Fibroblast of lung (primary cell): ENCODE measurements at places on chromosomes 13 and 19.

DNA sequence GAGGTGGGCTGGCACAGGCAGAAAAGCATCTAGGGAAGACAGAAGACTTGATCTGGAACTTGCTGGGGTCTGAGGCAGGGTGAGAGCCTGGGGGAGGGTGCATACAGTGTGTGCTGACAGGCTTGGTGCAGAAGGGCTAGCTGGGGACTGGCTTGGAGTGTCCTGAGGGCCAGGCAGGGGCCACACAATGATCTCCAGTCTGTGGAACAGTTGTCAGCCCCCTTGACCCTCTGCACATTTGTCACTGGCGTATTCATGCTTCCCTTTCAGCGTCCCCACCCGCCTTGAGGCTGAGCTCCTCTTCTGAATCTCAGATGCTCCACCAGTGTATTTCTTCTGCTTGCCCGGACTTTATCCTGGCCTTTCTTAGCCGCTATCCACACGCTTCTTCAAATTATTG lies 2.8 kb upstream of the MICU2 start:
- no peaks in the 10 kb centered on the region for H3K27me3 ChIP-seq
- DNase-seq, result no peak
- H3K4me3 ChIP-seq, result no peak overlapping the region

DNA sequence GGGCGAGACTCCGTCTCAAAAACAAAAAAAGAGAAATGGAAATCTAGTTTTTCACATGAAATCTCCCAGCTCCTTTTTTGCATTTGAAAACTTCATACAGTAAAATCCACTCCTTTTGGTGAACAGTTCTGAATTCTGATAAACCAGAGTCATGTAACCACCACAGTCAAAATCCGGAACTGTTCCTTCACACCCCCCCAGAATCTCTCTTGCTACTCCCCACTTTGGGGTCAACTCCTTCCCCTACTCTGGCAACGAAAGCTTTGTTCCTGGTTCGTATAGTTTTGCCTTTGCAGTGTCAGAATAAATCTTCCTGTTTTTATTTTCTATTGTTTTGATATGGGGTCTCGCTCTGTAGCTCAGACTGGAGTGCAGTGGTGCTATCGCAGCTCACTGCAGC lies 23.7 kb downstream of the RCN3 start:
- H3K4me1 ChIP-seq, result peaks cover 3% of the 10 kb centered on the region
- H3K36me3 ChIP-seq, result peaks cover 10% of the 10 kb centered on the region
- no peaks in the 10 kb centered on the region for H3K27me3 ChIP-seq
- no peak overlapping the region for H3K27ac ChIP-seq
- no peak overlapping the region for H3K4me3 ChIP-seq
- DNase-seq, result no peak

DNA sequence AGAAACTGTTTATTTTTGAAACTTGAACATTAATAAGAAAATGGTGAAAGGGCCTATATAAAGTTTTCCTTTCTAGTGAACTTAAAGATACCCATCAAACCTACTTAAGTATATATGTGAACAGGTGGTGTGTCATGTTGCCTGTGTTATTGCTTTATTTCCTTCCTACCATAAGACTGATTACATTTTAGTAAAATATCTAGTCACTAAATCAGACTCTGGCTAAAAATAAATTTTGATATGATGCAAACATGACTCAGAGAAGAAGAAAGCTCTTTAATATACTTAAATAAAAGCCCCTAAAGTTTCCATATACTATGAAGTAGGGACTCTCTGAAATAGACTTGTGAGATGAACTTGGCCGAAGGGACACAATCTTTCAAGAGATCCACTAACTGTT lies 35.1 kb upstream of the FBXL3 start:
- peaks cover 4% of the 10 kb centered on the region for H3K36me3 ChIP-seq
- peaks cover 2% of the 10 kb centered on the region for H3K4me1 ChIP-seq
- peak; percentile 31 for DNase-seq
- no peaks in the 10 kb centered on the region for H3K27me3 ChIP-seq

DNA sequence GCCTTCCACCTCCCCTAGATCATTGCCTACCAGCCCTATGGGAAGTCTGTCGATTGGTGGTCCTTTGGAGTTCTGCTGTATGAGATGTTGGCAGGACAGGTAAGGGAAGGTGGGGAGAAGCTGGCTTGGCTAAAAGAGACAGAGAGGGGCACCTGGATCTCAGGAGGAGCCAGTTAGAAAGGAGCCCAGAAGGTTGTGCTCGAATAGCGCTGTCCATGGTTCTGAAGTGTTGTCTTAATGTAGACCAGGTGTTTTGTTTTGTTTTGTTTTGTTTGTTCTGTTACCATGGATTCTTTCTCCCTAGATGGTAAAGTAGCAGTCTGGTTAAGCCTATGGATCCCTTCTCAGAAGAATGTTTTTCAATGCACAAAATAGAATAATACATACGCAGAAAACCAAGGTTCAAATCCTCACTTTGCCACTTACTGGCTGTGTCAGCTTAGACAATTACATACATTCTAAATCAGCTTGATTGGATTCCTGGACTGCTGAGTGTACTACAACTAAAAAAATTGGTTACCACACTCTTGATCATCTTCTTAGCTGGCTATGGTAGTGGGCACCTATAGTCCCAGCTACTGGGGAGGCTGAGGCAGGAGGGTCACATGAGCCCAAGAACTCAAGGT lies 5.9 kb upstream of the CACNG7 start:
- no peaks in the 10 kb centered on the region for H3K36me3 ChIP-seq
- peaks cover 5% of the 10 kb centered on the region for H3K27me3 ChIP-seq
- H3K27ac ChIP-seq, result no peak overlapping the region
- no peaks in the 10 kb centered on the region for H3K4me1 ChIP-seq
- peak; percentile 27 for DNase-seq
- no peak overlapping the region for H3K4me3 ChIP-seq

- H3K36me3 ChIP-seq, result peaks cover 15% of the 10 kb centered on the region
- H3K4me1 ChIP-seq, result peaks cover 46% of the 10 kb centered on the region
- peak; percentile 55 for DNase-seq
- peak overlapping the region; percentile 84 for H3K27ac ChIP-seq
- H3K4me3 ChIP-seq, result no peak overlapping the region
These were observed 110.9 kb downstream of the KL start for GRCh38 chr13:33127009-33127551.

DNA sequence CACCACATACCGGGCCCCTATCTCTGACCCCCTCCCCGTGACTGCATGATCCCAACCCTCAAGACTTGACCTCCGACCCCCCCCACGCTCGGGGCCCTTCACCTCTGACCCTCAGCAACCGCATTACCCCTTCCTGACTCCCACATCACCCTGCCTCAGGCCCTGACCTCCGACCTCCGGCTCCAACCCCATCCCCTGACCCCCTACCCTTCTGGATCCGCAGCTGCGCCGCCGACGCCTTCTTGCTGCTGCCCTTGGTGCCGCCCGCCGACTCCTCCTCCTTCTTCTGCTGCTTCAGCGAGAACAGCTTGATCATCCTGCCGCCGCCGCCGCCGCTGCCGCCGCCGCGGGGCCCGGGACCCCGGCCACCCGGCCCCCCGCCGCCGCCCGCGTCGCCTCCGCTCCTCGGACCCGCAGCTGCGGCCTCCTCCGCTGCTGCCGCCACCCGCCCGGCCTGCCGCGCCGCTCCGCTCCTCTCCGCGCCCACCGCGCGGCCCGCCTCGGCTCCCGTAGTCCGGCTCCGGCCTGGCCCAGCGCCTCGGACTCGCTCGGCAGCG lies at the start of gene UBE2M:
Gene UBE2M (minus strand): TSS at position 546 of the 557 bp plus-strand sequence. CDS start 230 bp downstream, at position 316.
- peaks cover 10% of the 10 kb centered on the region for H3K36me3 ChIP-seq
- no peaks in the 10 kb centered on the region for H3K27me3 ChIP-seq

DNA sequence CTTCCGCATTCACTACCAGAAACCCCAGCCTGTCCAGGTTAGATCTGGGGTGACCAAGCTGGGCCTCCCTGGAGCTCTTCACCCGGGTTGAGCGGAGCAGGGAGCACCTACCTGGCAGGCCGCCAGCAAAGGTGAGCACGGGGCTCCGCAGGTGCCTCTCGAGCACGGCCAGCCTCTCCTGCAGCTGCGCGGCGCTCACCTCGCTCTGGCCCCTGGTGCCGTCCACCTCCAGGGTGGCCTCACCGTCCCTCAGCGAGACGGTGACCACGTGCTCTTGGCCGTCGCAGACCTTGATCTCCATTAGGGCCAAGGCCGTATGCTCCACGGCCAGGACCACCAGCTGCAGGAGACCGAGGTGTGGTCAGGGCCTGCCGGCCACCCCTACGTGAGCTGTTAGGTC lies 42.0 kb downstream of the GAS6 start:
- no peak for DNase-seq
- H3K4me3 ChIP-seq, result no peak overlapping the region
- peaks cover 32% of the 10 kb centered on the region for H3K4me1 ChIP-seq
- peak overlapping the region; percentile 79 for H3K27ac ChIP-seq
- H3K36me3 ChIP-seq, result peaks cover 49% of the 10 kb centered on the region

DNA sequence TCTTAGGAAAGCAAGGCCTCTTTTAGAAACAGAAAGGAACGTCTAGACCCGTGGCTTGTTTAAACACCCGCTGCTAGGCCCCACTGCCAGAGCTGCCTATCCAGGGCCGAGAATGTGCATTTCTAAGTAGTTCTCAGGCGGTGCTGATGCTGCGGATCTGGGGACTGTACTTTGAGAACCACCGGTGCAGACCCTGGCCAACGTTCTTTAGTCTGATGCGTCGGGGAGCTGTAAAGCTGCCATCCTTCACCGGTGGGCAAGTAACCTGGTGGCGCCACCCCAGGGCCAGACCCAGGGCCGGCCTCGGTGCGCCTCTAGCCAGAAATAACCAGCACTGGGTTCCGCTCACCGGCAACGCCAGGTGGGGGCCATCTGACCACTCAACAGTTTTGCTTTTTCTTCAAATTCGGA lies 47.1 kb downstream of the TGDS start:
- H3K27ac ChIP-seq, result peak overlapping the region; percentile 75
- peak overlapping the region; percentile 78 for H3K4me3 ChIP-seq
- DNase-seq, result peak; percentile 57
- no peaks in the 10 kb centered on the region for H3K4me1 ChIP-seq
- no peaks in the 10 kb centered on the region for H3K27me3 ChIP-seq

DNA sequence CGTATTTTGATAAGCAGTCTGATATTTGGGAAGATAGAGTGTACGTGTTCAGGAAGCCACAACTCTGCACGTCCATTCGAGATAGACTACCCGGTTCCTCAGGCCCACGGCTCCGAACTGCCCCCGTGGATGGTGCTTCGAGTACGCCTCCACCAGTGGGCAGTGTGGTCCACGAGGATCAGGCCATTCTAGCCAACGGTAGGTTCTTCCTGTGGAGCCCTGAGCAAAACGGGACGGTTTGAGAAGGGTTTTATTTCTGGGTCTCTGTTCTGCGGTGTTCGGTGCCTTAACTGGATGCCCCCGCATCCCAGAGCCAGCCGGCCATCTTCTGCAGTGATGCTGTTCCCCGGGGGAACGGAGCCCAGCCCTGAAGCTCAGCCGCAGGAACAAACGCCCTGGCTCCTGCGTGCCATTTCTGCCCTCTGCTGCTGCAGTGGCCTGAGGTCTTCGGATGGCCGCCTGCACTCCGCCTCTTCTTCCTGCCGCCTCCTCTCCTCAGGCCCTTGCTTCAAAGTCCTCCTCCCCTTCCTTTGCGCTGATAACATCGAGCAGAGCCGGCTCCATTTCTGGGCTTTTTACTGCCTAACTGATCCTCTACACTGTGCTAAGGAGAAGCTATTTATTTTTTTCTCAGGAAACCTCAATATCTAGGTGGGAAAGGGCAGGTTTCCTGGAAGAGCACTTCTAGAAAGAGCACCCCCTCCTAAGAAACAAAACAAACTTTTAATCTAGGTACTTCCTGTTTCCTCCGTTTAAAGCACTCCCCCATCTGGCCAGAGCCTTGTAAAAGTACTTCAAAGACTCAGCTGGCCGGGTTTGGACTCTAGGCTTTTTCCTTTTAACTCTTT lies 36.2 kb upstream of the SLC46A3 start:
- no peak for DNase-seq
- H3K36me3 ChIP-seq, result no peaks in the 10 kb centered on the region
- H3K27ac ChIP-seq, result no peak overlapping the region
- peaks cover 3% of the 10 kb centered on the region for H3K4me1 ChIP-seq

DNA sequence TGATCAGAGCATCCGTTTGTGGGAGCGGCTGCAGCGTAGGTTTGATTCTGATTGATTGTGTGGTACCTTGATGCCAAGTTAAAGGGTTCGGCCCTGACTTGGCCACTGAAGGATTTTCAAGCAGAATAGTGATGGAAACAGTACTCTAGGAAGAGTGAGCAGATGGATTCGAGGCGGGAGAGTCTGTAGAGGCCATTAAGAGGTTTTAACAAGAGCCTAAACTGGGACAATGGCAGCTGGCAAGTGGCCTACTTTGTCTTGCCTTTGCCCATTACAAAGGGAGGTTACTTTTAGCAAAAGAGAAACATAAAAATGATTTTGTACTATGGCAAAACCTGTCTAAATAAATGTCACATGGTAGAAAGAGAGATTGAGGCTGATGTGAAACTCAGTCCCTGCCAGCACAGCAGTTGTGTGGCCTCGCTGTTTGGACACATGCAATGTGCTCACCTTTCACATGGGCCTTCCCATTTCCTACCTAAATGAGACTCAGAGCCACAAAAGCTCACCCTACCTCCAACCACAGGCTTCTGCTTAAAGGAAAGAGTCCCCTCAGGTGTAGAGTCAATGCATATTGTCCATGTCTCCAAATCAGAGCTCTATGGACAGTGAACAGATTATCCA lies 62.4 kb upstream of the RAP2A start:
- DNase-seq, result no peak
- H3K27ac ChIP-seq, result no peak overlapping the region
- no peaks in the 10 kb centered on the region for H3K27me3 ChIP-seq

DNA sequence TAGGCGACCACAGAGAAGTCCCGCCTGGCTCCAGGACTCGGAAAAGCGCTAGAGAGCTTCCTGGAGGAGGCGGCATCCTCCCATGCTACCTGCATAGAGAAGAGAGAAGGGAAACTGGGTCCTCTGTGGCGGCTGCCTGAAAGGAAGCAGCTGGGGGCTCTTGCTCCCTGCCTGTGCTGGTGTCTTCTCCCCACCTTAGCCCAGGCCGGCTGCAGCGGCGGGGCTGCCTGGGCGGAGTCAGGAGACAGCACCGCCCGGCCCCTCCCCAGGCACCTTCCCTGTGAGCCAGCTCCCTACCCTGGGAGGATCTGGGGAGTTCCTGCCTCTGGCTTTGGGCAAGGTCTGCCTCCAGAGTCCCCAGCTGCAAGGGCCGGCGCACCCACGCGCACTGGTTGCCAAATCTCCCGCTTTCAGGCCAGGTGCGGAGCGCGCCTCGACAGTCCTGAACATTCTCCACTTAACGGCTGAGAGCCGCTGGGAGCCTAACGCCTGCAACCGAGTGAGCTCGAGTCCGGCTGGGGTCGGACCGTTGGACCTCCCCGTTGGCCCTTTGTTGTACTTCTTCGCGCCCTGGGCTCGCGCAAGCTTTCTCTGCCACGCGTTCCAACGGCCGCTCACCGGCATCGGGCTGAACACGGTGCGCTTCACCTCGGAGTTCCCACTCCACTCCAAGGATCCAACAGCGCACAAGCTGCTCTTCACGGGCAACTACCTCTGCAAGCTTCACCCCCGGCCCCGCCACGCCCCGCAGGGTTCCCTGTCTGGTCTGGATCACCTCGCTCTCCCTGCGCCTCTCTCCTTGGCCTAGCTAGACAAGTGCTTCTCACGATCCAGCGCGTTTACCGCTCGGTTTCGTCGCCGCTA lies 21.8 kb upstream of the ZNF30 start:
- peaks cover 10% of the 10 kb centered on the region for H3K27me3 ChIP-seq
- no peak for DNase-seq
- H3K36me3 ChIP-seq, result no peaks in the 10 kb centered on the region
- no peak overlapping the region for H3K27ac ChIP-seq
- H3K4me3 ChIP-seq, result no peak overlapping the region
- H3K4me1 ChIP-seq, result no peaks in the 10 kb centered on the region
